ENCODE measurements at places on chromosomes 16 and 17.
A peak's percentile ranks its signal among the peaks of the same experiment; 100 is the strongest.

GRCh38 chr16:13453938-13454553, 465.9 kb upstream of the ERCC4 start:
- DNase-seq: peak; percentile 67

DNA sequence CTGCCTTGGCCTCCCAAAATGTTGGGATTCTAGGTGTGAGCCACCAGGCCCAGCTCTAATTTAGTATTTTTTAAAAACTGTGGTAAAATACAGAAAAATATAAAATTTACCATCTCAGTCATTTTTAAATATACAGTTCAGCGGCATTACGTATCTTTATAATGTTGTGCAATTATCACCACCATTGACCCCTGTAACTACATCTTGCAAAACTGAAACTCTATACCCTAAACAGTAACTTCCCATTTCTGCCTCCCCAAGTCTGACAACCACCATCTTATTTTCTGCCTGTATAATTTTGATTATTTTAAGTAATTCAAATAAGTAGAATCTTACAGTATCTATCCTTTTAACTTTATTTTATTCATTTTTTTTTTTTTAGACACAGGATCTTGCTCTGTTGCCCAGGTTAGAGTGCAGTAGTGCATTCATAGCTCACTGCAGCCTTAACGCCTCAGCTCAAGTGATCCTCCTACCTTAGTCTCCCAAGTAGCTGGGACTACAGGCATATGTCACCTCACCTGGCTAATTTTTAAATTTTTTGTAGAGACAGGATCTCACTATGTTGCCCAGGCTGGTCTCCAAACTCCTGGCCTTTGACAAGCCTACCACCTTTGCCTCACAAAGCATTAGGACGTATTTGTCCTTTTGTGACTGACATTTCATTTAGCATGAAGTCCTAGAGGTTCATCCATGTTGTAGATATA, 10.9 kb upstream of the GGA2 start:
- no peak for DNase-seq

GRCh38 chr17:36196131-36196486, 449 bp downstream of the CCL3L1 start:
- DNase-seq: no peak

- DNase-seq: no peak
Observed at GRCh38 chr16:3183445-3184139, 4.4 kb upstream of the OR1F1 start.

GRCh38 chr17:17994271-17995069, 21.8 kb downstream of the DRC3 start:
- DNase-seq: peak; percentile 46

DNA sequence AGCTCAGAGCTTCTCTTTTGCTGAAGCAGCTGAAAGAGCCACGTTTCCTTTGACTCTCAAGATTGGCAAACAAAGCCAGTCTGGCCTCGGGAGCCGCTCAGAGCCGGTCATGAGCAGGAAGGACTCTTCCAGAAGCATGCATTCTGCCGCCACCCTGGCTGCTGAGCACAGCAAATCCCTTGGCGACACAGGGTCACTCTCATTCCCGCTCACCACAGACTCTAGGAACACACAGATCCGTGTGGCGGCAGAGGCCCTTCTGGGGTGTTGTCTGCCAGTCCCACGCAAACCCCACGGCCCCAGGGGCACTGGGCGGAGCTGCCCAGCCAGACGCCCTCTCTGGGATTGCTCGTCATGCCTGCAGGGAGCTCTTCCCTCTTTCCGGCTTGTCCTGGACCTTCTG, 157.0 kb downstream of the C16orf95 start:
- no peak for DNase-seq

- peak; percentile 70 for DNase-seq
Observed at GRCh38 chr17:40092581-40092980, 7.8 kb downstream of the NR1D1 start.

DNA sequence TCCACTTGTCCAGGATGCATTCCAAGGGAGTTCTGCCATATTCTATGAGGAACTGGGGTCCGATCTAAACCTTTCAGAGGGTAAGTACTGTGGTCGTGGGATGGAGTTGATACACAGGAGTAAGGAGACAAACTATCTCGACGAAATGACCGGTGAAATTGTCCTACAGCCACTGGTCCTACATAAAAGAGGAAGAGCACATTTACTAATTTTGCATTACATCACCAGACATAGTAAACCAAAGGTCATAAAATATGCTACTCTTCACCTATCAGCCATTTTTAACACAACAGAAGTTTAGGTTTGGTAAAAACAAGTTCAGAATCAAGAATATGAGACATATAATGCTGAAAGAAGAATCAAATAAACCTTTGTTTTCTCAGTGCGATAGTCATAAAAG, 8.1 kb downstream of the HSF5 start:
- no peak for DNase-seq

DNA sequence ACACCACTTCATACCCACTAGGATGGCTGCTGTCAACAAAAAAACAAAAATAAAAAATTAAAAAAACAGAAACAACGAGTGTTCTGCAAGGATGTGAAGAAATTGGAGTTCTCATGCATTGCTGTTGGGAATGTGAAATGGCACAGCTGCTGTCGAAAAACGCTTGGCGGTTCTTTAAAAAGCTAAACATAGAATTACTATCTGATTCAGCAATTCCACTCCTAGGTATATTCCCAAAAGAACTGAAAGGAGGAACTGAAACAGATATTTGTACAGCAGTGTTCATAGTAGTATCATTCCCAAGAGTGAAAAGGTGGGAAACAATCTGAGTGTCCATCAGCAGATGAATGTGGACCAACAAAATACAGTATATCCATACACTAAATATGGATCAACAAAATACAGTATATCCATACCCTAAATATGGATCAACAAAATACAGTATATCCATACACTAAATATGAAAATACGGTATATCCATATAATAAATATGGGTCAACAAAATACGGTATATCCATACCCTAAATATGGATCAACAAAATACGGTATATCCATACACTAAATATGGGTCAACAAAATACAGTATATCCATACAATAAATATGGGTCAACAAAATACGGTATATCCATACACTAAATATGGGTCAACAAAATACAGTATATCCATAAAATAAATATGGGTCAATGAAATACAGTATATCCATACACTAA, 8.7 kb downstream of the METTL16 start:
- no peak for DNase-seq

- peak; percentile 60 for DNase-seq
Observed at GRCh38 chr17:17738901-17739300, 57.6 kb downstream of the RAI1 start.

GRCh38 chr16:10911267-10911666, 31.0 kb downstream of the DEXI start:
- DNase-seq: no peak

GRCh38 chr16:24610416-24610755, 71.0 kb downstream of the RBBP6 start:
- DNase-seq: peak; percentile 41

GRCh38 chr16:54268766-54269165, 17.8 kb downstream of the IRX3 start:
- DNase-seq: no peak

- DNase-seq: no peak
Observed at GRCh38 chr17:44260296-44260695, 7.6 kb downstream of the SLC4A1 start.

DNA sequence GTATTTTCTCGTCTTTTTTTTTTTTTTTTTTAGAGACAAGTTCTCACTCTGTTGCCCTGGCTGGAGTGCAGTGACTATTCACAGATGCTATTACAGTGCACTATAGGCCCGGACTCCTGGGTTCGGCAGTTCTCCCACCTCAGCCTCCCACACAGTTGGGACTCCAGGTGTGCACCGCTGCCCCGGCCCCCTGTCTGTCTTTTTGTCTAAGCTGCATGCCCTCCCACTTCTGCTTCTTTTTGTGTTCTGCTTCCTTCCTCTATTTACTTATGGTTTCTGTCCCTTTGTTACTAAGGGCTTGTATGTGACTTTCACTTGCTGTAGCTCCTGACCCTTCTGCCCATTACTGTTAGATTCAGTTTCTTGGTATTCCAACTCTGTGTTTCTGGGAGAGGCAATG, 20.5 kb downstream of the SLC7A6 start:
- DNase-seq: no peak

DNA sequence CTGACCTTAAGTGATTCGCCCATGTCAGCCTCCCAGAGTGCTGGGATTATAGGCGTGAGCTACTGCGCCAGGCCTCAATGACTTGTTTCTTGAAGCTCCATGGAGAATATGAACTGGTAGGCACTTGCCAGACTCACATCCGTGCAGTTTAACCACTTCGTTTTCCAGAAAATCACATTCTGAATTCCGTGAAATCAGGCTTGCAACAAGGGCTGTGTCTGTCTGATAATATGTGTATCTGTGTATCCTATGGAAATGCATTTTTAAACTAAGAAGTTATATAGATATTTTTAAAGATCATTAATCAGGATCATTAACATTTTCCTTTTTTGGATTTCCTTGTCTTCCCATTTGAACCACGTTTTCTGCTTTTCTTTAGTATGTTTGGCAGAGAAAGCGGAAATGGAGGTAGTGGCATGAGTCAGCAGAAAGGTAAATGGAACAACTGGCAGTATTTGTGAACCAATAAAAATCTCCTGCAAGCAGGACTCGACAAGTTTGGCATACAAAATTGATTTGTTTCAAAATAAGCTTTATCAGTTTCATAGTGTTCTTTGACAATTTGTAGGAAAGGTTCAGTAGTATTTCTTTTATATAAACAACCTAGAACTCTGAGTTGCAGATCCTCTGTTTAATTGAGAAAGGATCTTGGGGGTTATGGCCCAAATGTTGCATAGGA, 33.0 kb downstream of the USP10 start:
- no peak for DNase-seq

GRCh38 chr17:81398832-81399411, 3.7 kb downstream of the BAHCC1 start:
- DNase-seq: peak; percentile 31

DNA sequence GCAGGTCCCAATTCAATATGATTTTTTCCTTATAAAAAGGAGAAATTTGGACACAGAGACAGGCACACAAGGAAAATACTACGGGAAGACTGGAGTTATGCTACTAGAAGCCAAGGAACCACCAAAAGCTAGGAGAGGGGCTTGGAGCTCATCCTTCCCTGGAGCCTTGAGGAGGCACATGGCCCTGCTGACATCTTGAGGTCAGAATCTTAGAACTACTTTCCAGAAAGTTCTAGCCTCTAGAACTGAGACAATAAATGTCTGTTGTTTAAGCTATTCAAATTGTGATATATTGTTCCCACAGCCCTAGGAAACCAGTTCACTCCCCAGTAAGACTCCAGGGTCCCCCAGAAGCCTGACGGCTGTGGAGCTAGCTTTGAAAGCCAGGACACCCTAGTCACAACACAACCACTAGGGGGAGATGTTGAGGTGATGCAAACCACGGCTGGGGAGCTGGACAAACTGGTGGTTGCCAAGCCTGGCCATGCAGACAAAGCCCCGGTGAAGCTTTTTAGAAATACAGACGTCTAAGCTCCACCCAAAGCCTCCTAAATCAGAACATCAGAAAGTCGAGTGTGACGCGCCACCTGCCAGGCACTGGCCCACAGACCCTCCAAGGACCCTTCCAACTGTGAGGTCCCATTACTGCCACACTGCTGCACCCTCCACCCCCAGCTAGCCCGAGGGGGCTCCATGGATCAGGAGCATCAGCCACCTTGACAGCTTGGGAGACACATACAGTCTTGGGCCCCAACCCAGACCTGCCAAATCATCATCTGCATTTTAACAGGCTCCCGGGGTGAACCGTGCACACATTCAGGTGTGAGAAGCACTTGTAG, 106.4 kb downstream of the SLC39A11 start:
- peak; percentile 70 for DNase-seq

DNA sequence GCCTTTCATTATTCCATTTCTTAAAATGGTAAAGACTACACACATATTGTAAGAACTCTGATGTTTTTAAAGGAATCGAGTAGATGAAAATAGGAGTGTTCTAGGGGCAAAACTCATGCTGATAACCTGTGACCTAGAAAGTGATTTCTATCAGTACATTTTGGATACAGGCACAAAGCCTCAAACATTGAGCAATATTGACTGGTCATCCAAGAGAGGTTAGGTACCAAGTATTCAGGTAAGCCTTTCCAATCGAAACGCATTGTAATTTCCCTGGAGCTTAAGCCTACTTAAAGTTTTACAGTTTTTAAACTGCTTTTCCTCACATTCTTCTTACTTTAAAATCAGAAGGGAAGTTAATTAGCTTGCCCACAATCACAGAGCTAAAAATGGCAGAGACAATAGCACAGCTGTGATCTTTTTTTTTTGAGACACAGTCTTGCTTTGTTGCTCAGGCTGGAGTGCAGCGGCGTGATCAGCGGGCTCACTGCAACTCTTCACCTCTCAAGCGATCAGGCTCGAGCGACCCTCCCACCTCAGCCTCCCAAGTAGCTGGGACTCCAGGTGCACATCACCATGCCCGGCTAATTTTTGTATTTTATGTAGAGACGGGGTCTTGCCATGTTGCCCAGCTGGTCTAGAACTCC, 3.3 kb downstream of the GOT2 start:
- no peak for DNase-seq

- no peak for DNase-seq
Observed at GRCh38 chr16:20704281-20704680, 6.8 kb upstream of the ACSM1 start.

GRCh38 chr17:55325406-55325805, 60.6 kb downstream of the HLF start:
- DNase-seq: no peak

DNA sequence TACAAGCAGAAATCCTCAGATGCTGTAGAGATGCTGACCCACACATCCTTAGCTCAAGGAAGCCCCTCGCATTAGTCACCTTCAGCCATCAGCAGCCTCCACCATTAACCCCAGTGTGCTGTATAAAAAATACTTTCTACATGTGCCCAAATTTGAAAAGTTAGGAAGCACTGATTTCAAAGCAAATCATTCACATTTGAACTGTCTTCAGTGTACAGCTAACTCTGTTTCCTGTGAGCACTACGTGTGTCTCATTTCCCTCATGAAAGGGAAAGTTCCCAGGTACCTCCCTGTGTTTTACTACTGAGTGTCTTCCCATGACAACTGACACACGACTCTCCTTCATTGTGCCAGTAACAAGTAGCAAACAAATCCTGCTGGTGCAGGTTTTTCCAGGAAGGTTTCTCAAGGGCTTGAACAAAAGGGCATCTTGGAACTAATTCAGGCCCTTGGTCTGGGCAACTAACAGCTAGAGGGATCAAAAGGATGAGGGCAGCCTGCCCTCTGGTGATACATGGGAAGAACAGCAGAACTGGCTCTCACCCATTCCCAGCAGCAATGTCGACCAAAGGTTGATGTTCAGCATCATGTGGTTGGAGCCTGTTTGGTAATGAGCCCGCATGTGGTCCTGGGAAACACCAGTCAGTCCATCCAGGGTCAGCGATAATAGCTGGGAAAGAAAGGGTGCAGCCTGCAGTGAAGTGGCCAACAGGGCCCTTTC, 4.0 kb downstream of the SLC35B1 start:
- no peak for DNase-seq

GRCh38 chr17:2059547-2060384, 4.9 kb downstream of the HIC1 start:
- DNase-seq: no peak
